ENCODE measurements at places on chromosomes 5 and 9.

- DNase-seq: no peak
Measured at GRCh38 chr5:100110497-100110896, 424.7 kb upstream of the FAM174A start.

- DNase-seq: no peak
Measured at GRCh38 chr5:172556262-172556661, 84.8 kb upstream of the NEURL1B start.

GRCh38 chr5:87404359-87404758, 8.4 kb downstream of the CCNH start:
- no peak for DNase-seq

DNA sequence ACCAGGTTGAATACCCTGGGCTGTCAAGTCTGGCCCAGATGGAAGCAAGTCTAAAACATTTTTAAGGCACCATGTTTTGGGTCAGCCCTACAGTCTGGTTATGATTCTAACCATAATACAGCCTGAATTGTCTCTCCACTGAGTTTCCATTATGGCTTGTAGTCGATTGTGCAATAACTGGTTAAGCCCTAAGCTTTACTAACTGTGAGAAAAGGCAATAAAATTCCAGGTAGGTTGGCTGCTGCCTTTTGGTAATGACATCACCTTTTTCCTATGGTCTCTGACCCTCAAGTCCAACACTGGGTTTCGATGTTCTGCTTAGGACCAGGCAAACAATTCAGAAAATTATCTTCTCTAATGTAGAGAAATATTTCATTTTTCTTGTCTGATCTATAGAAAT, 243.3 kb downstream of the ACTL7B start:
- DNase-seq: no peak

Data from cortex of kidney (tissue), 1 donor.